ENCODE measurements at places on chromosomes 6 and 20.

DNA sequence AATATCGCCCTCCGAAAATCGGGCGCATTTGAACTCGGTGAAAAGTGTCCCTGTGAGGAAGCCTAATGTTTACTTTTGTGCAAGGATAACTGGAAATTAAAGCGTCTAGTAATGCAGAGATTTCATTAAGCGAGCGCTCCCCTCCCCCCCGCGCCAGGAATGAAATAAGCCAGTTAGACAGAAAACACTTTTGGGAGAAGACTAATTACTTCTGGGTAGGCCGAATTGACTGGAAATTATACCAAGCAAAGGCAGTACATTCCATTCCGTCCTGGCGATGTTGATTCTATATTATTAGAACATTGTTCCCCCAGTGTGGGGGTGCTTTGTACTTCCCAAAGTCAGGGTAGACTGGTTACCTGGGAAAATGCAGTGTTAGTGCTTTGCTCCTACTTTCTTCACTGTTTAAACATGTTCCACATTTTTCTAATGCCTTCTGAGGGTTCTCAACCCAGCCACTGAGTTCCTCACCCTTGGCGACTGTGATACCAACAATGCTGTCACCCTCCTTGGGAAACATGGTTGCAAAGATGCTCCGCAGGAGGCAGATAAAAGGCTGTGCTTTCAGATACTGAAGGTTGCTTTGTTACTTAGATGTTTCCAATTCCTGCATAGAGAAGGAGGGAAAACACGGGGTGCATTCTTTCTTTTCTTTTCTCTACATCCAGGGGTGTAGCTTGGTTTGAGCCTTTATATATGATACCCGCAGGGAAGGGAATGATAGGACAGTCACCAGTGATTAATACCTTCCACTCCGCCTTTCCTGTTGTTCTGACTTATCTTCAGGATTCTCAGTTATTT is 2.6 kb downstream of the GJA1 start:
- no peak for DNase-seq

- peak; percentile 74 for DNase-seq
Measured at GRCh38 chr6:16319813-16320532, 81.6 kb downstream of the GMPR start.

DNA sequence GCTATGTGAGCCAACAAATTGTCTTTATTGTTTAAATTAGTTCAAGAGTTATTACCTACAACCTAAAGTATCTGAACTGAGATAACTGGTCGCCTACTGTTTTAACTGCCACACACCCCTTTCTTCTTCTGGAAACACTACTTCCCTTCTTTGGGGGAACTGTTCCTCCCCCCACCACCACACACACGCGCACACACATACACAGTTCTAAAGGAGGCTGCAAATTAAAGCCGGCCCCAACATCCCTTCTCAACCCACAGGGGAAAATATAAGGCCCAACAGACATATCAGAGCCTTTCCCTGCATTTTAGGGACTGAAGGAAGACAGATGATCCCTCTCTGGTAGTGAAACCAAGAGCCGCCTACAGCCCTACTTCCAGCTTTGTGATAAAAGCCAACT is 348.0 kb upstream of the JARID2 start:
- no peak for DNase-seq

DNA sequence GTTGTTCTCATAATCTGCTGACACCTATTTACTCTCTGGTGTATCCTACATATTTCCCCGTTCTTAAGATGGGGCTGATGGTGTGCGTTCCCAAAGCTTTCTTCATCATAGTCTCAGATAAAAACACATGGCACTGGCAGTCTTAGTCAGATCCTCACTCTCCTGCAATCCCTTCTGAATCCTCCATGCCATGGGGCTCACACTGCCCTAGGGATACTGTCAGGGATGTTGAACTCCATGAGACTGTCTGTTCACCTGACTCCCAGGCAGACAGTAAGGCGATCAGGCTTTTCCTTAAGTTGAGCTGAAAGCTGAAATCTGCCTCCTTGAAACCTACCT is 76.0 kb downstream of the SLX4IP start:
- DNase-seq, result no peak

GRCh38 chr6:1832844-1833787 is 223.4 kb downstream of the FOXC1 start:
- DNase-seq, result no peak

- no peak for DNase-seq
Measured at GRCh38 chr6:83696674-83697073, 12.2 kb downstream of the SNAP91 start.

DNA sequence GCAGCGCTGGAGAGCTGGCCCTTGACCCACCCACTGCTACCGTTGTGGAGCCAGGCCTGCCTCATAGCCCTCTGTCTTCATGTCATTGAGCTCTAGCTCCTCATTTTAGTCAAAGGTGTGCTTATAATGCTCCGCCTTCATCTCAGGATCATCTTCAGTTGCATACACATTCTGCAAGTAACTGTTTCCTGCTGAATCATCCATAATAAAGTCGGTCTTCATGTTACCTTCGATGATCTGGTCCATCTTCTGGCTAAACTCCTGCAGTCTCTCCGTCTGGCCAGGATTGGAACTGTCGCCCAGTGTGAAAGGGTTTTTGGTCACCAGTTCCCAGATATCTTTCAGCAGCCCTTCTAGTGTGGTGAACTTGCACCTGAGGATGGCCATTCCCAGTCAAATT is 62.6 kb upstream of the ARMC2 start:
- DNase-seq, result no peak

DNA sequence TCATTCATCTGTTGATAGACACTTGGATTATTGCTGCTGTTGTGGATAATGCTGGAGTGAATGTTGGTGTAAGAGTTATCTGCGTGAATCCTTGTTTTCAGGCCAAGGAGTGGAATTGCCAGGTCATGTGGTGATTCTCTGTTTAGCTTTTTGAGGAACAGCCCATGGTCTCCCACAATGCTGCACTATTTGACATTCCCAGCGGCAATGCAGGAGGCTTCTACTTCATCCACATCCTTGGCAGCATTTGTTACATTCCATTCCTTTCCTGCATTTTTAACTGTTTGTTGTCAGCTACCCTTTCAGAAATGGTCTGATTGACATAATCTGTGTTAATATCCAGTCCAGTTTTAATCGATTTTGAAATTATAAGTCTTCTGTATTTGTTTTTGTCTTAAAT is 51.7 kb upstream of the CLDN20 start:
- DNase-seq, result no peak

DNA sequence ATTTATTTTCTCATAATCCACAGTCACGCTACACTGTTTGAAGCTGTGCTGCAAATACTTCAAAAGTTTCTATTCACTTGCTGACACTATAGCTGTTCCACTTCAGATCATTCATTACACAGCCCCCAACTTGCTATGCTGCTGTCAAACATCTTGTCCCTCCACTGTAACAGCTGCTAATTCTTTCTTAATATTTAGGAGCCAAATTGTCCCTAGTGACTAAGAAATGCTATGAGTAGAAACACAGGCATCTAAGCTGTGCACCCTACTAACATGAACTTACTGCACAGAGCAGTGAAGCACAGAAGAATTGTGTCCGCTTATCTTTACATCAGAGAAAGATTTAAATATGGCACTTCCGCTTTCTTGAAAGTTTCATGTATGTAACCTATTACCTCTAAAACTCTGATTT is 91.3 kb downstream of the PDE10A start:
- no peak for DNase-seq

DNA sequence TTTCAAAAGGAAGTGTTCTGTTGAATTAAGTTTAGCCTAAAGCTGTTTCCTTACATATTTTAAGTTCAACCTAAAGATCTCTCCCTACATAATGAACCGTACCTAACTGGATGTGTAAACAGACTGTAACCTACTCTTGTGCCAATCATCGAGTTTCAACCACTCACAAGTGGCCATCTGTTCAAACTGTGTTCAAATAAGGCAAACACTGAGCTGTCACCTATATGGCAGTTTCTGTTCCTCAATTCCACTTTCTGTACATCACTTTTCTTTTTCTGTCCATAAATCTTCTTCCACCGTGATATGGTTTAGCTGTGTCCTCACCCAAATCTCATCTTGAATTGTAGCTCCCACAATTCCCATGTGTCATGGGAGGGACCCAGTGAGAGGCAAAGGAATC is 428.6 kb downstream of the HACE1 start:
- DNase-seq, result no peak

- no peak for DNase-seq
Measured at GRCh38 chr20:35290887-35291417, 1.3 kb downstream of the FAM83C start.

GRCh38 chr6:13461805-13462204 is 25.6 kb downstream of the GFOD1 start:
- no peak for DNase-seq

GRCh38 chr6:119683031-119683430 is 333.5 kb upstream of the MAN1A1 start:
- no peak for DNase-seq

- DNase-seq, result no peak
Measured at GRCh38 chr6:157551041-157551832, 170.2 kb downstream of the ZDHHC14 start.

GRCh38 chr6:148590883-148591282 is 155.9 kb upstream of the UST start:
- DNase-seq, result no peak

- DNase-seq, result no peak
Measured at GRCh38 chr20:12207875-12208274, 290.2 kb downstream of the BTBD3 start.

Measured in CD4-positive, alpha-beta T cell treated with Interleukin-6 at 100 ng/mL for 8 hours (primary cell).